ENCODE measurements at places on chromosomes 7 and 10.

- no peak for DNase-seq
These were observed 28.7 kb upstream of the JAKMIP3 start for GRCh38 chr10:132036887-132037675.

DNA sequence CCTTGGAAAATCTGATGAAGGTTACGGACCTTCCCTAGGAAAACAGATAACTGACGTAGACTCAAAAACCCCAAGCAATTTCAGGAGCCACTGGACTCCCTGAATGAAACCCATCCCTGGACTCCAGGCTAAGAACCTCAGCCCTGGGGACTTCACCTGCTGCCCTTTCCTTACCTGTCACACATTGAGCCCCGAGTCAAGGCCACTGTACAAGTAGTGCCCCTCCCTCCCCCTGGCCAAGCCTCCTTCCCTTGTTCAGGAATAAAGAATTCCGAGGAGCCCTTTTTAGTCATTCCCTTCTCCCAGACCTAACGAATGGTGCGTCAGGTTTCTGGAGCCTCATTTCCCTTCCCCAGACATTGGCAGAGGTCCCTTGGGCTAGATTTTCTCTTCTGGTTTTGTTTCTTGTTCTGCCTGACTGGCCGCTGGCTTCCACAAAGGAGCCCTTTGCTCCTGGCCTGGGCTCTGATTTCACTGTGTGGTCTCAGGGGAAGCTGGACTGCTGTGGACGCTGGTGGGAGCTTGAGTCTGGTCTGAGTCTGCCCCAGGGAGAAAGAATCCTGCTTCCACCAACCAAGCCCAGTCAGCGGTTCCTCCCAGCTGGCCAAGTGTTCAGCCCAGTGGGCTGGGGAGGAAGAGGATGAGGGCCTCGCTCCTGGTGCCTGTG lies 31.7 kb downstream of the ZNF775 start:
- no peak for DNase-seq

- DNase-seq = no peak
These were observed 171.1 kb downstream of the HIBADH start for GRCh38 chr7:27491534-27491933.

- DNase-seq = no peak
These were observed 303.5 kb upstream of the AOAH start for GRCh38 chr7:37027557-37028341.

- no peak for DNase-seq
These were observed 219.7 kb upstream of the ZMIZ1 start for GRCh38 chr10:78849115-78849514.

GRCh38 chr10:111824128-111824527 lies 359.4 kb downstream of the GPAM start:
- no peak for DNase-seq

GRCh38 chr7:100093925-100094486 lies 5.2 kb downstream of the COPS6 start:
- no peak for DNase-seq

DNA sequence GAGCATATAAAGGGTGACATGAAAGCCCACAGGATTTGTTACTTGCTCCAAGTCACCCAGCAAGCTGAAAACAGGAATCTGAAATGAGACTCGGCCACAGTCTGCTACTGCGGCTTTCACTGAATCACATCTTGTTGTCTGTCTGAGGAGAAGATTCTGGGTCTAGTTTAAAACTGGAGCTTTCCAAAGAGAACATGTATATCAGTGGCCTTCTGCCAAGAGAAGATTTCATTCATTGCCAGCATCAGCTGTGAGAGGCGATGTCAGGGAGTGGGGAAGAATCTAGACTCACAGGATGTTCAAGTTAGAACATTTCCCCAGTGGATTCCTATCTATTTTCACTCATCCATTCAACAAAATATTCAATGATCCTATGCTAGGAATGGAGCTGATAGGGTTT lies 122.8 kb downstream of the GALNT17 start:
- DNase-seq = no peak

GRCh38 chr7:27750316-27750715 lies 10.4 kb downstream of the TAX1BP1 start:
- DNase-seq = no peak

DNA sequence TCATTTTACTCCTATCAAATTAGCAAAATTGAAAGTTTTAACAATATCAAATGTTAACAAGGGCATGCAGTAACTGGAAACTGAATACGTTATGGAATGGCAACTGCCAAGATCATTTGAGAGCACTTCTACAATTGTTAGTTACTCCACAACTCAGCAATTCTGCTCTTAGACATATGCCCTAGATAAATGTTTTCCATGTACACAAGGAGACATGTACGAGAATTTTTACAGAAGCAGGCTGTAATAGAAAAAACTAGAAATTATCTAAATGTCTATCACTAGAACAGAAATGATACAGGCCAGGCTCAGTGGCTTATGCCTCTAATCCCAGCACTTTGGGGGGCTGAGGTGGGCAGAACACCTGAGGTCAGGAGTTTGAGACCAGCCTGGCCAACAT lies 7.0 kb downstream of the PSAP start:
- DNase-seq = no peak

- DNase-seq = no peak
These were observed 225.5 kb downstream of the PLXNA4 start for GRCh38 chr7:132350741-132351140.

DNA sequence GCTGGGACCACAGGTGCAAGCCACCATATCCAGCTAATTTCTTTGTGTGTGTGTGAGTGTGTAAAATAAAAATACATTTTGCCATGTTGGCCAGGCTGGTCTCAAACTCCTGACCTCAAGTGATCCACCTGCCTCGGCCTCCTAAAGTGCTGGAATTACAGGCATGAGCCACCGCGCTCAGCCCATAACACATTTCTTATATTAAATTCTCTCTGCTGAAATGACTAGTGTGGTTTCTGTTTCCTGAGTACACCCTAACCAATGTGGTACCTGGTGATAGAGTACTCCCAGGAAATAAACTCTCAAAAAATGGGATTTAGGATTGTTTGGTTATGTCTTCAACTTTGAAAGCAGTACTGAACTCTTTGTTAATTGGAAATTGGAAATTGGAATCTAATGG lies 19.4 kb upstream of the FHIP2A start:
- no peak for DNase-seq

- DNase-seq = no peak
These were observed 22.7 kb downstream of the NYAP1 start for GRCh38 chr7:100506356-100506923.

GRCh38 chr7:116672596-116673456 lies 830 bp downstream of the MET start:
- DNase-seq = no peak

Measured in stimulated activated CD8-positive, alpha-beta memory T cell treated with anti-CD3 and anti-CD28 coated beads, Interleukin-7, amount 100 ng/mL, for 1 hour (primary cell).